ENCODE measurements at places on chromosomes 1 and 21.

DNA sequence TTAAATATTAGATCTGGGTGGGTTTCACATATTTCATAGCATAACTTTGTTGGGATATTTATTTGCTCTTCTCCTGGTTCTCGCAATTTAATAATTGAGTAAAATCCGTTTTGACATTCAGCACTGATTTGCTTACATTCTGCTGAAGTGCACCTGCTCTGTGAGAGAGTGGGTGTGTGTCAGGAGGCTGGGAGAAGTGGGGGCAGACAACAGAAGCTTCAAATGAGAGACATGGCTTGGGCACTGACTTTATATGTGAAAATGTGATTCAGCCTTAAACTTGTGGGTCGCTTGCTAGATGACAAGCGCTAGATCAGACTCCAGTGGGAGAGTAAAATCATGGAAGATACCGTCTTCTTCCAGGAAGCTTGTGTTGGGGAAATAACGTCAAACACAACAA is 32.4 kb upstream of the KCNA2 start:
- no peak for DNase-seq

DNA sequence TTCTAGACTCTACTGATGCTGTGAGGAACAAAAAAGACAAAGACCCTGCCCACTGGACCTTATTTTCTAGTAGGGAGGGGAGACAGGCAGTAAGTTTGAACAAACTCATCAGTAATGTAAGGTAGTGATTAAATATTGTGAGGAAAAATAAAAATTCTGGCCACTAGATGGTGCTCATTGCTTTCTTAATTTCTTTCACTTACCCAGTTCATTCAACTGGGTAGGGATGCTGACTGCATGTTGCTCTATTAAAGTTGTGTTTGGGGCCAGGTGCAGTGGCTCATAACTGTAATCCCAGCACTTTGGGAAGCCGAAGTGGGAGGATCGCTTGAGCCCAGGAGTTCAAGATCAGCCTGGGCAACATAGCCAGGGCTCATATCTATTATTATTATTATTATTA is 6.3 kb upstream of the KYAT3 start:
- peak; percentile 85 for DNase-seq

GRCh38 chr1:22918644-22919043 is 54.0 kb downstream of the LACTBL1 start:
- DNase-seq: no peak

DNA sequence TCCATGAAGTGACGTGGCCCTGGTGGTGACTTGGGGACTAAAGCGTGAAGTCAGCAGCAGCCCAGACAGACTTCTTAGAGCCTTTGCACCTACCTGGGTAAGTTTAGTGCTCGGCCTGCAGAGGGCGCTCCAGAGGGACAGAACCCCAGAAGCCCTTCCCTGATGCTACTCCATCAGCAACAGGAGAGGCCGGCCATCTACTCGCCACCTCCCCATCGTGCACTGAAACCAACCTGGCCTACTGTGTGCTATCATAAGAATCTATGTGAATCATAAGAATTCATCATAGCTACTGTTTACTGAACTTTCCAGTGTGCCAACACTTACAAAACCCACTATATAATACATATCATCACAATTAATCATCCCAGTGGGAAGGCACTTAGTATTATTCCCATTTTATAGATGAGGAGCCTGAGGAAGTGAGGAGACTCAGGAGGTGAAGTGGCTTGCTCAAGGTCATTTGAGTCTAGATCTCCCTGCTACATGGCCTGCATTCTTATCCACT is 7.9 kb upstream of the EDN2 start:
- no peak for DNase-seq

- no peak for DNase-seq
Measured at GRCh38 chr1:103448560-103448959, 76.9 kb upstream of the RNPC3 start.

DNA sequence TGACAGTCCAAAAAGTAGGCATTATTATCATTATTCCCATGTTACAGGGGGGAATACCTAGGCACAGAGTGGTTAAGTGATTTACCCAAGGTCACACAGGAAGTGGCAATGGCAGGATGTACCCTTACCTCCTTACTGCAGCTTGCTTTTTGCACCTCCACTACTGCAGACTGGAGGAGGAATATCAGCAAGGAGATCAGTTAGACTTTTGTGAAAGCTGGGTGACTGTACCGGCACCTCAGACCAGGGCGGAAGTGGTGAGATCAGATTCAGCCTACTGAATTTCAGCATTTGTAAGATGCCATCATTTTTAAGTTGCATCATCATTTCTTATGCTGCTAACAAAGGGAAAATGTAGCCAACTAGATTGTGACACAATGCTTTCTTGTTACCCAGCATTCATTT is 4.5 kb downstream of the ADARB1 start:
- DNase-seq: no peak

DNA sequence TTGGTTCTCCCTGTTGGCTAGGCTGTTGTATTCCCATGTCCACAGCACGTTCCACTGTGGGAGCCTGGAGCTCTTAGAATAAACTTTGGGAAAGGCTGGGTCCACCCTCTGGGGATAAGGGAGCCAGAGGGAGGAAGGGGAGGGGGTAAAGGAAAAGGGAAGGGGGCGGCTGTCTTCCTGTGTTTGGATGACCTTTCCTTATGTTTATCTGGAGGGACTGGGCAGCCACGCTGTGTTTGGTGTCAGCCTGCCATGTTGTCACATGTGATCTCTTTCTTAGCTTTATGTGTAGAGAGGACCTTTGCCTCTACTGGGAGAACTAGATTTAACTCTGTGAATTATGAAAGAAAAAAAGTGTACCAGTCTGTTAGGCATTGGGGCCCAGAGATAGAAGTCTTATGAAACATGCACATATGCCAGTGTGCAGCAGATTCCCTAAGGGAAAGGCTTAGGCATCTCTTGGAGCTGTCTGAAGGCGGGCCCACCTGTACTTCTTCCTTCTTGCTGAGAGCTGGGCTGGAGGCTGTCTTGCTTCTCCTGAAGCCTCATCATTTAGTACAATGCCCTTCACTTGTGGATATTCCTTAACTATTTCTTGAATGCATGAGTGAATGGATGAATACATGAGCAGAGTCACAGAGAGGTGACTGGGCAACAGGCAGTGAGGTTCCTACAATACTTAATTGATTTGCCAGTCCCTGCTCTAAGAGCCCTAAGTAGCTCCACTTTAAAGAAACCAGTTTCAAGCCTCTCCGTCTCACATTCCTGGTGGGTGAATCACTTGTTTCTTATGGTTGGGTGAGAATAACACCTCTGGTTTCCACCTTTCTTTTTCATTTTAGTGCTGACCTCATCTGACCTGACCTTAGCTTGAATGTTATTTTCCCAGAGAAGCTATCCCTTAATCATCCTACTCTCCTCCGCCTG is 62.5 kb upstream of the ARHGAP29 start:
- no peak for DNase-seq

DNA sequence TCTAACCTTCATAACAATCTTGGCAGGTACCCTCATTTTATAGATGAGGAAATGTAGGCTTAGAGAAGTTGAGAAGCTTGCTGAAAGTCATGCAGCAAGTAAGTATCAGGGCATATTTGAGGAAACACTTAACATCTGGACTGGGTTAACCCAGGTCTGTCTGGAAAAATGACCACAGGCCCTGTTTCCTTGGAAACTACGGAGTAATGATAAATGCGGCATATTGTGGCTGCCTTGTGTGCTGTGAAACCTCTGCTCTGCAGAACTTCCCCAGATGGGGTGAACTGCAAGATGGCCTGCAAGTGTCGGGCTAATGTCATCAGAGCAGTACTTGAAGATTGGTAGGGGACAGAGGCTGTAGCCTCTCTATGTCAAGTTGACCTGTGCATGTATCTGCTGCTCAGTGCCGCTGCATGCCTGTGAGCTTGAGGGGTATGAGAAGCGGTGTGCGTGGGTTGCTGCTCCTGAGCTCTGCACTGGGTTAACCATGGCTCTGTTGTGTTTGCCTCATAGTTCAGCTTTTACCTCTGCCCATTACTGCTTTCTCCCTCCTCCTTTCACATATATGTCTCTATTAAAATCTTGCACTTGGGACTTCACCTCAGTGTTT is 83.1 kb downstream of the WDR3 start:
- no peak for DNase-seq

- DNase-seq: no peak
Measured at GRCh38 chr1:35924838-35925237, 6.1 kb upstream of the AGO3 start.

- no peak for DNase-seq
Measured at GRCh38 chr1:35810096-35810881, 2.5 kb downstream of the AGO4 start.

GRCh38 chr1:224781800-224782199 is 147.7 kb upstream of the DNAH14 start:
- no peak for DNase-seq

- DNase-seq: no peak
Measured at GRCh38 chr1:84141182-84142003, 2.7 kb upstream of the PRKACB start.

GRCh38 chr1:97680894-97681293 is 239.9 kb downstream of the DPYD start:
- peak; percentile 43 for DNase-seq

DNA sequence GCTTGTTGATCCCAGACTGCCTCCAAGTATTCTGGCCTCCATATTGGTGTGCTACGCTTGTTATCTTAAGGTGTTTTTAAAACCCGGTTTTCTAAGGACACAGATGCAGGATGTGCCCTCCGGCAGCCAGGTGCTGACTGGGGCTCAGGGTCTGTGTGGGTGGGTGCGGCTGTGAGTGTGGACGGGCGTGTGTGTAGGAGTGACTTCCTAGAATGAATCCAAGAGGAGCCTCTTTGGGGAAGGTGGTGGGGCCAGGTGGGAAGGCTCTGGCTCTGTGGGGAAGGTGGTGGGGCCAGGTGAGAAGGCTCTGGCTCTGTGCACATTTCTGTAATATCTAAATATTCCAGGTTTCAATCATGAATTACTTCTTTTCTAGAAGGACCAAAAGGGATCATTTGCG is 12.8 kb upstream of the TSPEAR start:
- no peak for DNase-seq

- no peak for DNase-seq
Measured at GRCh38 chr1:119222271-119222670, 81.8 kb upstream of the WARS2 start.

- no peak for DNase-seq
Measured at GRCh38 chr1:112093372-112093694, 103.9 kb upstream of the KCND3 start.

- no peak for DNase-seq
Measured at GRCh38 chr1:174556392-174556791, 108.6 kb downstream of the GPR52 start.

GRCh38 chr1:164559342-164560051 is 513 bp downstream of the PBX1 start:
- DNase-seq: peak; percentile 71

GRCh38 chr1:210397252-210397651 is 68.5 kb downstream of the HHAT start:
- no peak for DNase-seq

GRCh38 chr1:104768466-104768865 is 1018.8 kb downstream of the AMY1C start:
- DNase-seq: no peak

DNA sequence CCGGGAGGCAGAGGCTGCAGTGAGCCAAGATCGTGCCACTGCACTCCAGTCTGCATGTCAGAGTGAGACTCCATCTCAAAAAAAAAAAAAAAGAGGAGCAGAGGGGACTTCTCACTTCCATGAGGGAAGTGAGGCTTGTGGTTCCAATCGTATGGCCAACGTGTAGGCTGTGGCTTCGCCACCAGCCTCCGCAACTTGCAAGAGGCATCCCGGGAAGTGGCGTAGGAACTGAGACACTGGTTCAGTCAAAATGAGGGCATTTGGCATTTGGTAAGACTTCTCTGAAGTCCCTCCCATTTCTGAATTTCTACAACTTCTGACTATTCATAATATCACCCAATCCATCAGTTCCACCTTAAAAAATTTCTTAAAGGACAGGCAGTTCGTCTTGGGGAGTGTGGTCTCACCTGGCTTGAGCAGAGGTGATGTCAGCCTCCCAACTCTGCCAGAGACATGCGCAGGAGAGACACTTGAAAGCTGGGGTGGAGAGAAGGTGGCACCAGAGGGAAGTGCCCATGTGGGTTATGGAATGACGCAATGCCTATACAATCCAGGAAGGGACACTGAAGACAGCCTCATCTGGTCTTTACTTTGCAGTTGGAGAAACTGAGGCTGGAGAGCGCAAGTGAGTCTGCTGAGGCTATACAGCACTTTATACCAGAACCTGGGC is 17.2 kb downstream of the KAZN start:
- DNase-seq: no peak

DNA sequence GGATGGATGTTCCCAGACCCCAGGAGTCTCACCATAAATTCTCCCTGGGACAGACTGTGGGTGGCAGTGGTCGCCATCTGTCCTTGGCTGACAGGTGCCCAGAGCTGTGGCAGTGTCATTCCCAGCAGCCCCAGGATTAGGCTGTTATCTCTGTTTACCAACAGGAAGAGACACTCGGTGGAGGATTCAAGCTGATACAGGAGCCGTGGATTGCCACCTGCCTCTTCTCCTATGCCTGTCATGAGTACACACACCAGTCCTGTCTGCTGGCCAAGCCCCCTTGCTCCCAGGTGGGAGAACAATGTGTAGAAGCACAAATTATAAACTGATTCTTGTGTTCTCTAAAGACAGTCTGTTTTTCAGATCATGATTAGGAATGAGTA is 152.6 kb downstream of the ETS2 start:
- peak; percentile 88 for DNase-seq

- DNase-seq: no peak
Measured at GRCh38 chr1:152855661-152856060, 4.1 kb upstream of the LCE7A start.

GRCh38 chr1:185811073-185811709 is 77.0 kb downstream of the HMCN1 start:
- no peak for DNase-seq

DNA sequence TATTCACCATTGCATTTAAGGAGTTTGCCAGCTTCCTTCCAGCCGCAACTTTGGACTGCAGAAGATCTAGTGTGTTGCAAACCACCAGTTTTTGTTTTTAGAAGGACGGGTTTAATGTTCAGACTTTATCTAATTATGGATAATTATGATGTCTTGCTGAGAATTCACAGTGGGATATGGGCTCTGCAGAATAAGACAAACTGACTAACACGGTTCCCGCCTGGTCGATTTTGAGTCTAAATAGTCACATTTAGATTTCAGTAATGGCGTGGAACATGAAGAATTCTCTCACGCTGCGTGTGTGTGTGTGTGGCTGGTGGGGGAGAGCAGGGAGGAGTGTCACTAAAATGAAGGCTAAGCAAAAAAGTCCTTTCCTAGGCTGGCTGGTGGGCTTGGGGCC is 48.5 kb upstream of the DMRTB1 start:
- DNase-seq: no peak

- DNase-seq: no peak
Measured at GRCh38 chr1:168755800-168756418, 26.9 kb upstream of the DPT start.

- DNase-seq: no peak
Measured at GRCh38 chr1:150299716-150300115, 6.1 kb downstream of the MRPS21 start.

- DNase-seq: no peak
Measured at GRCh38 chr1:23977854-23978191, 2.3 kb downstream of the SRSF10 start.

GRCh38 chr1:106785176-106785575 is 271.3 kb upstream of the PRMT6 start:
- DNase-seq: no peak

Data from NCI-H345 (cell line).